ENCODE measurements at places on chromosomes 2 and 18.

DNA sequence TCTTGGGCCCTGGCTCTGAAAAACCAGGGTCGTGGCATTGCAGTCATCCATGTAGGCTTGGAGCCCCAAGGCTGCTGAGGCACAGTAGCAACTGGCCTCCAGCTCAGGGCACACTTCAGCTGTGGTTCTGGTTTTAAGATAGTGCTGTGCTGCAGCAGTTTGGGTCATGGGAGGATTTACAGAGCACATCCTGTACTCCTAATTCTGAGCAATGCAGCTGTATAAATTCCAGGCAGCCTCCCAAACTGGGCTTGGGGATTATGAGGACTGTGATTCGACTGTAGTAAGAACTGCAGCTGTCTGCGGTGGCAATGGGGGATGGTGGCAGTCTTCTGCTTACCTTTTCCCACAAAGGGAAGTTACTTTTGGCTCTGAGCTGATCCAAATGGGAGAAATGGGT is 536.3 kb upstream of the GCFC2 start:
- no peak for DNase-seq

GRCh38 chr2:113173542-113174375 is at the start of gene PSD4:
Gene PSD4 (plus strand): TSS chr2:113173971. CDS start chr2:113182457, 8,486 bp downstream.
- DNase-seq: no peak

DNA sequence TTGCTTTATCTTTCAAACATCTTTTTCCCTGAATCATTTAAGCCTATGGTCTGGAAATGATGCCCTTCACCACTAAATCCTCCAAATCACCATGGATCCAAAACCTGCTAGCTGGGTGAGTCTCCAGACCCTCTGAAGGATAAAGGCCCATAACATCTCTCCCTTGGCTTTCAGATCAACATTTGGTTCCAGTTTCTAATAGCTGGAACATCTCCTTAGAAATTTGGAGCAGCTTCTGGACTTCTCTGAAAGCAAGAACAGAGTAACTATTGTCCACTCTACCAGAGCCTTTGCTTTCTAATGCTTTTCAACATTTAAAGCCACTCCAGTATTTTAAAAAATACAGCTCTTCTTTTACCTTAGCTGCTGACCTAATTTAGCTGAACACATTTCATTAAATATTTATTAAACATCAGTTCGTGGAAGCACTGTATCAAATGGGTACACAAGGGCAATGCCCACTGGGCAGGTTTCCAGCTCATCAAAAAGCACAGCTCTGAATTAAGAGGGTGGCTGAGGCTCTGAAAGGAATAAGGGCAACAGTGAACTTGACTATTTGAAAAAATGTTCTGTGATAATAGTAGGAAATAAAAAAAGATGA is 75.3 kb downstream of the GALNT3 start:
- no peak for DNase-seq

GRCh38 chr2:61295981-61296380 is 134.0 kb downstream of the C2orf74 start:
- no peak for DNase-seq

DNA sequence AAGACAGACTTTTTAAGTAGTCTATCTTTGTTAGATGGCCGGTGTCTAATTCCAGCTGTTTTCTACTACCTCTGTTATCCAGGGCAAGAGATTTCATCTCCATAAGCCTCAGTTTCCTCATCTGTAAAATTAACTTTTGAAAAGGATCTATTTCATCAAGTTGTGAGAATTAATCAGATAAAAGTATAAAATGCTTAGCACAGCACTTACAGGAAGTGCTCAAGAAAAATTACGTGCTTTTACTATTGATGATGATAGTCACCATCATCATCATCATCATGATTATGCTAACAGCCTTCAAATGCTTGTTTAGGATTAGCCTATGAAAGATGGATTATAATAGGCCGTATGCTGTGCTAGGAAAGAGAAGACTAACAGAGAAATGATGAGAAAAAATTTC is 76.2 kb downstream of the CYRIA start:
- DNase-seq: no peak

- DNase-seq: no peak
Measured at GRCh38 chr2:14423145-14423906, 209.2 kb upstream of the LRATD1 start.

GRCh38 chr2:234992624-234993349 is 41.0 kb downstream of the SH3BP4 start:
- no peak for DNase-seq

GRCh38 chr2:120955427-120955826 is 219.8 kb downstream of the GLI2 start:
- no peak for DNase-seq

DNA sequence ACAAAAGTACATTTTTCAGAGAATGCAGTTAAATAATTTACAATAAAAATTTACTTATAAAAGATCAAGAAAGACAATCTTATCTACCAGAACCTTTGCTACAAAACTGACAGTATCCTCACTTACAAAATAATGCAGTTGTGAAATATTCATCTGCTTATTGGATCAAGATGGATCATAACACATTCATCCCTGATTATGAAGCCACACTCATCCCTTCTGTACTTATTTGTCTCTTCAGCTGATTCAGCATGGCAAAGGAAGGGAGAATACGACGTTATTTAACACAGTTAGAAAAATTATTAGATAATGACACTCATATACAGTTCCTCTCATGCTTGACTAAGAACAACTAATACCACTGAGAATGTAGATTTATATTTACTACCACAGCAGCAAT is 46.4 kb downstream of the TCF4 start:
- DNase-seq: no peak

DNA sequence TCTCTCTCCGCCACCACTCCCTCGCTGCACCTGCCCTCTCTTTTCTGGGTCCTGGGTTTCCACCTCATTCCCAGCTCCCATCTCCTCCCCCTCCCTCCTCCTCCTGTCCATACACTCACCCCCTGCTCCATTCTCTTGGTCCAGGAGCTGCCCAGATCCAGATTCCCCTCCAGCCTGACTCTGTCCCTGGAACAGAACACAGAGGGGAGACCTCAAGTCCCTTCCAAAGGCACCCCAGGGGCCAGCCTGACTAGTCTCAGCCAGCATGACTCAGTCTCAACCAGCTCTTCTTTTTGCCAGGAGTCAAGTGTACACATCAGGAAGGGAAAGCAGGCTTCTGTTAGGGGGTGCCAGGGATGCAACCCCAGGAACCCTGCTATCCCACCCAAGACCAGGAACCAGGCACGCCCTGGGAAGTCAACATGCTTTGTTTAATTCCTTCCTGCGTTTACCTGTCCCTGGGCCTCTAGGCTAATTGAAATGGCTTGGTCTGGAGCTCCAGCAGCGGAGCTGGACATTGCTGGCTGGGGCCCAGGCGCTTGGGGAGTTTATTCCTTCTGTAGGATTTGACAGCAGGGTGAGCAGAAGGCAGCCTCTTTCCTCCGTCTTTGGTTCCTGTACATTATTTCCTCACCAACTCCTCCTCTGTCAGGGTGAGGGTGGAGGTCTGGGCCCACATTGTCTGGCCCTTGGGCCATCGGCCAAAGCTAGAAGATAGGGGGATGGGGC is 28.4 kb upstream of the SELENOI start:
- no peak for DNase-seq

- no peak for DNase-seq
Measured at GRCh38 chr2:8413589-8414135, 268.2 kb upstream of the ID2 start.

GRCh38 chr2:239693761-239694415 is 293.1 kb upstream of the HDAC4 start:
- DNase-seq: no peak

- no peak for DNase-seq
Measured at GRCh38 chr2:95215018-95215612, 7.8 kb downstream of the ZNF892 start.

Measured in HEK293T (cell line).